ENCODE measurements at places on chromosomes 1 and 21.

- DNase-seq = no peak
These were observed 11.9 kb downstream of the FCRL4 start for GRCh38 chr1:157585984-157586383.

DNA sequence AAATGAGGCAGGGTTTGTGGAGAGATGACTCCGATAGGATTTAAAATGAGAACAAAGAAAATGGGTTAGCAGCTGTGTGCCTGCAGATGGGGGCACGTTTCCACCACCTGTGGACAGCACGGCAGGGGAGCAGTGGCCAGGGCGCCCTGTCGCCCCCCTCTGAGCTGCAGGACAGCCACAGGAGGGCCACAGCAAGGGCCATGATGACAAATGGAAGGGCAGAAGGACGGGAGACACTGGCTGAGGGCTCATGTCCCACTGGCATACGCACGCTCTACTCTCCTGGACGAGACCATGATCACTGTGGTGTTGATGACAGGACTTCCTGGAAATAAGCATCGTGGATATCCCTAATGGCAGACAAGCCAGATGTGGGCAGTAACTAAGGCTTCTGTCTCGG, 241.0 kb downstream of the SDCCAG8 start:
- DNase-seq = no peak

GRCh38 chr1:78255383-78255782, 209.6 kb downstream of the GIPC2 start:
- no peak for DNase-seq

DNA sequence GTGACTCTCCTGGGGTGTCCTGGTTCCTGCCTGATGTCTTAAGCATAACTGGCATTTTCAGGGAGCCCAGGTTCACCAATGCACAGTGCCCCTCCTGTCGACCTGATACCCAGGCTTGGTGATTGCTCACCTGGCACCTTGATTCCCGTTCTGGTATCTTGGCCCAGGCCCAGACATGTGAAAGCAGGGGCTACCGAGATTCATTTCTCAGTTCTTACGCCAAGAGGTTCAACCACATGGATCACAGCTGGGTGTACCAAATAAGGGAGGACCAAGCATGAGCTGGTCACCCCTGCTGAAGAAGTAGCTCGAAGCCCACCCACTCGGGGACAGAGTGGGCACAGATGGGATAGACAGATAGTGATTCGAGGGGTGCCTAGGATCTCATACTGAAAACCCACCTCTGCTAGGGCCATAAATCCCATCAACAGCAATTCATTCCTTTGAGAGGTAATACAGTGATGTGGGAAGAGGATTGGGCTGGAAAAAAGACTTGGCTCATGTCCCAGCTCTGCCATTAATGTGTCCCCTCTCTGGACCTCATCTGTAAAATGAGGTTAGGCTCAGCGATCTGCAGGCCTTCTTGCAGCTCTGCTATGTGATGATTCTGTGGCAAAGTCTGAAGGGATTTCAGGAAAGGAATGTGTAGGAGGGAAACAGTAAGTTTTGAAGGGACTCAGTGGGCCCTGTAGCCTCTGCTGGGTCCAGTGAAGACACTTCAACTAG, 2.7 kb downstream of the EPHX1 start:
- DNase-seq = no peak

GRCh38 chr1:162398999-162399580, 12.8 kb downstream of the SH2D1B start:
- DNase-seq = no peak

DNA sequence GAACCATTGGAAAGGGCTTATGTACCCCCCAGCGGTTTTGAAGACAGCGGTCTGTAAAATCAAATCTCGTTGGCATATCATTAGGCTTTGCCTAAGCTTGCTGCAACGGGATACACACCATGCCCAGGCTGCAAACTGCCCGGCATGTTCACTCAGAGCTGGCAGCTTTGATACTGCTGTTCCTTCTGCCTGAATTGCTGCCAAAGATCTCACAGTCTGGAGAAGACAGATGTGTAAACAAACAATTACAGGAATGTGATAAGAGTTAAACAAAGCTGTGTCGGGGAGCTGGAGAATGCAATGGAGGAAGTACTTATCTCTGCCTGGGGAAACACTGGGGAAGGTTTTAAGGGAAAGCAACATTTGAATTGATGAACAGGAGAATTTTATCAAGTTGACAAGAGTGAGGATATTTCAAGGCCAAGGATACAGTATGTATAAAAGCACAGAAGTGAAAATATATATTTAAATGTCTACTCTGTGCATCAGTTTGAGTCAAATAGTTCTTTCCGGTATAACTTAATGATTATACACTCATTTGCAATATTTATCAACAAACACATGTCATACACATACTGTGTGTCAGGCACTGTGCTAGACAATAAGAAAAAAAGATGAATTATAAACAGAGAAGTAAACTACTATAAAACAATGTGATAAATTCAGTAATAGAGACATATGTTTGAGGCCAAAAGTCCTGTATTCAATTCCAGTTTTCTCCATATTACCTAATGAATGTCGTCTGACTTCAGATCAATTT, 29.9 kb downstream of the CHML start:
- DNase-seq = no peak

DNA sequence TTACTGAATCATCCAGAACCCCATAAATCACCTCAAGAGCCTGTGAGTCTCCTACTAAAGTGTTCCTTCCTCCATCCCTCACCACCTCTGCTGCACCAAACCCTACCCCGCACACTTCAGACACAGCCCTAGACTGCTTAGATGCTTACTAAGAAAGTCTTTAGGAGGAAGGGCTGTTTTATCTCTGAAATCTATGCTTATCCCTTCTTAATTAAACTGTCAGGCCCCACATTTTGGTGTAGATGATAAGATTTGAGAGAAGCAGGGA, 216.8 kb upstream of the SGIP1 start:
- no peak for DNase-seq

GRCh38 chr1:74534241-74534640, 21.8 kb upstream of the LRRC53 start:
- DNase-seq = no peak

- no peak for DNase-seq
These were observed 90.3 kb upstream of the BMP8A start for GRCh38 chr1:39401106-39401505.

DNA sequence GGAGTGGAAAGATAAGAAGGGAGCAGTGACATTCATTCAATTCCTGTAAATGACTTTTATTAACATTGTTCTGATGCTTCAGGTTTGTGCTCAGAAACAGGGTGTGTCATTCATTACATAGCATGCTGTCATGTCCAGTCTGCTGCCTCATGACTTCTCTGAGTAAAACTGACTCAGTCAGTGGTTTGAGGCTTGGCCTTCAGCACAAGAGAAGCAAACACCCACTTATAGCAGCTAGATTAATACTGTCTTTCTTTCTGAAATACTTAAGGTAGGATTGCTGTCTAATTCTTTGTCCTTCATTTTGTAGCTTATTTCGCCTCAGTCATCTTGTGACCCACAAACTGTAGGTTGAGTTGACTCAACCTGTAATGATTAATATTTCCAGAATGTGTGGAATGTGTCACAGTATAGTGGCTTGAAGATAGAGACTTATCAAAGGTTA, 32.9 kb downstream of the RASAL2 start:
- no peak for DNase-seq

DNA sequence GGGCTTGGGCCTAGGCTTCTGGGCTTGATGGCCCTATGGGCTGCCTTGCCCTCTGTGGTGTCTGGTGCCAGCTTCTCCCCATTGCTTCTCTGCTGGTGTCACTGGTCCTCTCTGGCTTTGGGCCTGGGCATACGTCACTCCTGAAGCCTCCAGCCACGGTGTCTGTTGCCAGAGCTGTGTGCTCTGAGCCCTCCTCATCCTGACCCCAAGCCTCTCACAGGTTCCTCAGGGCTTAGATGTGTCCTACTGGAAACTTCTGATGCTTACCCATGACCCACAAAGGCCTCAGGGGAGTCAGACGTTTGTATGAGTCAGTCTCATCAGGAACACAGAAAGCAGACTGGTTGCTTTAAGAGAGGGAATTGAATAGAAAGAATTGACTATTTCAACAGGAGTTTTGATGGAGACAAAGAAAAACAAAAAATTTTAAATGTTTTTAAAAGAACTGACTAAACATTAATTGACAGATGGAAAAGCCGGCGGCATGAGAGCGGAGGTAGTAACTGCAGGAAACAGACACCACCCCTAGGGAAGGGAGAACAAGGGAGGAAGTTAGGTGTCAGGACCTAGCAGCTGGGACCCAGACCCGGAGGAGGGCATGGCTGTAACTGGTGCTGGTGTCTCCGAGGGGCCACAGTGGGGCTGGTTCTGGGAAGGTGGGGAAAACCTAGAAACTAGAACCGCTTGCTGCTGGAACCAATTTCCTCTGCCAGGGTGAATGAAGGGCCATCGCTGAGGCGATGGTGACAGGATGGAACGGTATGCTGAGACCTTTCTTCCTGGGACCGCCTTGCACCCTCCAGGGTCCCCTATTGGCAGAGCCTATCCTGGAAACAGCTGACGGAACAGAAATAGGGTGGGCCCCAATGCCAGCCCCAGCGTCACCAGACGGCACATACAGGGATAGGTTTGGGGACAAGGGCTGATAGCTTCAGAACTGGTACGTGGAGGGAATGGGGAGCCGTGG, 40.0 kb upstream of the CITED4 start:
- peak; percentile 45 for DNase-seq

- DNase-seq = no peak
These were observed 33.9 kb downstream of the SPSB1 start for GRCh38 chr1:9326596-9326995.

DNA sequence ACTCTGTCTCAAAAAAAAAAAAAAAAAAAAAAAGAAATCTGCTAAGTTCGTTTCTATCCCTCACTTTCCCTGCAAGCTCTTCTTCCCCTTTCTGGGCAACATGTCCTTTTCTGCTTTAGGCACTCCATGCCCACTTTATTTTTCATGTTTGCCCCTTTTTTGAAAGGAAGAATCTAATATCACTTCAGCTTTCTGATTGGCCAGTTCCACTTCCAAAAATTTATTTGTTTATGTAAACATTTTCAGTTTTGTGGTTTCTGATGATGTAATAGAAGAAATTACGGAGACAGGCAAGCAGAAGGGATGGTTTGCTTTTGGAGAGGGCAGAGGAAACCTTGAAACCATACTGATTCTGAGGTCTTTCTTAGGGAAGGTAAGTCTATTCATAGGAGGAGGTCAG, 15.1 kb downstream of the IFNAR1 start:
- DNase-seq = peak; percentile 34

GRCh38 chr21:27759091-27759659, 792.3 kb upstream of the ADAMTS5 start:
- DNase-seq = no peak

DNA sequence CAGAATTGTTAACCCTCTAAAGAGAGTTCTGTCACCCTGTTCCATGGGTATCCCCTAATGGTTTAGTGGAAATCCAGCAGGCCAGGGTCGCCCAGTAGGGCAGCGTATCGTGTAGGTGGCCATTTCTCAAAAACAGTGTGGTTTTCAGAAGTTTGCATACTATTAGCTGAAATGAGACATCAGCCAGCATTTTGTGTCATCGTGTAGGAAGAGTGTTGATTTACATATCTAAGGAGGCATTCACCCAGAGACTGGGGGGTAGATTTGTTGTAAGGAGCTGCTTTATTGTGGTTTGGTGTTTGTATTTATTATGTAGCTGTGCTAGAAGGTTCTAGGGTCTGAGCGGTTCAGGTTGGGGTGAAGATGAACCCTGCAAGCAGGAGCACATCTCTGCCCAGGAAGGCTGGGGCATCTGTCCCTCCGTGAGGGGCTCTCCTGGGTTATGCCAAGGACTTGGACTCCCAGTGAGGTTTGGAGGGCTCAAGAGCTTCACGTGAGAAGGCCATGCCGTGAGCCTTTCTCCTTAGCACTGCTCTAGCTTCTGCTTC, 174.4 kb downstream of the PGBD5 start:
- DNase-seq = no peak

DNA sequence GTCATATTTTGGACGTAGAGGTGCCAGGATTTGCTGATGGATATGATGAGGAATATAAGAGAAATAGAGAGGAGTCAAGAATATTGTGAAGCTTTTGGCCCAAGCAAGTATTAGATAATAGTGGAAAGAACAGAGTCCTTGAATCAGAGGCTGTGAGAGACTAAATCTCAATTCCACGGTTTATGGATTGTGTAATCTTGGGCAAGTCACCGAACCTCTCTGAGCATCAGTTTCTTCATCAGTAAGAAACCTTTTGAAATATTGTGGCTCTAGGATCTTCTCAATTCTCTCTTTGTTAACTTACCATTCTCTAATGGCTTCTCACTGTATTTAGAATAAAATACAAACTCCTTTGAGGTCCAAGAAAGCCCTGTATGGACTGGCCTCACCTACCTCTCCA, 77.6 kb downstream of the RPS6KA1 start:
- peak; percentile 59 for DNase-seq

DNA sequence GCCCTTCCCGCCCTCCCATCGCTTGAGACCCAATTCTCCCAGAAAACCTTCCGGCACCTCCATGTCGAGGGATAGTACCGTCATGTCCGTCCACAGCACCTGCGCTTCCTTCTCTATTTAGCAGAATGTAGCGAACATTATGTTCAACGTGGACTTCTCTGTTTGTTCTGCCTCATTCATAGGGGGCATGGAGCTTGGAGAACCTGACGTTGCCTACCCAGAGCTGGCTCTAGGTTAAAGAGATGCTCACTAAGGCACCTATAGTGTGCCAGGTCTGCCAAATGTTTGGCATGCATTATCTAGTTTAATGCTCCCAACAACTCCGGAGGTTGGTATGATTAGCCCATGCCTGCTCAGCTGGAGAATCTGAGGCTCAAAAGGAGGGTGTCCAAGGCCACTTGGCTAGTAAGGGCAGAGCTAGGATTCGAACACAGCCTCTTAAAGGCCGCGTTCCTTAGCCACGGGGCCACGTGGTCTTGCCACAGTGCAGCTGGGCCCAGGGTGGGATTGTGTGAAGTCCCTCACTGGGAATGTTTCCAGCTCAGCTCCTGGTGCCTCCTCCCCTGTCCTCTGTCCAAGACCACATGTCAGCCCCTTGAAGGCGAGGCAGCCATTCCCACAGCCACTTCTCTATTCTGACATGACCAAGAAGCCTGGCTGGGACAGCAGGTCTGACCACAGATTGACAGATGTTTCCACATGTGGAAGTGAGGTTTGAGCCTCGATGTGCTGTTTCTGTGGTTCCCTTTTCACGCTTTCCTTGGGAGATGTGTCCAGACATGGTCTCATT, 57.8 kb downstream of the RUNX3 start:
- DNase-seq = peak; percentile 57

GRCh38 chr1:32361674-32362473, 411 bp downstream of the FAM229A start:
- DNase-seq = peak; percentile 31

- DNase-seq = peak; percentile 55
These were observed 93.9 kb downstream of the KCNJ15 start for GRCh38 chr21:38350684-38351083.

- no peak for DNase-seq
These were observed 202.6 kb downstream of the GRIK1 start for GRCh38 chr21:29737186-29737585.

DNA sequence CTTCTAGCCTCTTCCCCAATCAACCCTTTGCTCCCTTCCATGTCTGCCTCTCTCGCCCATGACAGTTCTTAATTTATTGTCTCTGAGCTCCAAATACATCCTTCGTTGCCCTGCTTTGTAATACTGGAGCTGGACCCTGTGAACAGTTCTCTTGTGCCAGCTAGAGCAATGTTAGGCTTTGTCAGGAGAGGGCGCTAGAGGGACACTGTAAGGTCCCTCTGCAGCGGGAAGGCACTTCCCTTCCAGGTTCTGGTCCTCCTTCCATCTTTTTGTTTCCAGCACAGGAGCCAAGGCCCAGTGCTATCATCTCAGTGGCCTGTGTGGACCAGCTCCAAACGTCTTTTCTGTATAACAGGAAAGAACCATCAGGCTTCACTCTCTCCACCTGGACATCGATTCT, 95.9 kb downstream of the PTPRU start:
- DNase-seq = peak; percentile 23
